ENCODE measurements at places on chromosomes 13 and 19.

GRCh38 chr13:21405309-21405708 is 53.8 kb downstream of the ZDHHC20 start:
- ATAC-seq, result no peak

DNA sequence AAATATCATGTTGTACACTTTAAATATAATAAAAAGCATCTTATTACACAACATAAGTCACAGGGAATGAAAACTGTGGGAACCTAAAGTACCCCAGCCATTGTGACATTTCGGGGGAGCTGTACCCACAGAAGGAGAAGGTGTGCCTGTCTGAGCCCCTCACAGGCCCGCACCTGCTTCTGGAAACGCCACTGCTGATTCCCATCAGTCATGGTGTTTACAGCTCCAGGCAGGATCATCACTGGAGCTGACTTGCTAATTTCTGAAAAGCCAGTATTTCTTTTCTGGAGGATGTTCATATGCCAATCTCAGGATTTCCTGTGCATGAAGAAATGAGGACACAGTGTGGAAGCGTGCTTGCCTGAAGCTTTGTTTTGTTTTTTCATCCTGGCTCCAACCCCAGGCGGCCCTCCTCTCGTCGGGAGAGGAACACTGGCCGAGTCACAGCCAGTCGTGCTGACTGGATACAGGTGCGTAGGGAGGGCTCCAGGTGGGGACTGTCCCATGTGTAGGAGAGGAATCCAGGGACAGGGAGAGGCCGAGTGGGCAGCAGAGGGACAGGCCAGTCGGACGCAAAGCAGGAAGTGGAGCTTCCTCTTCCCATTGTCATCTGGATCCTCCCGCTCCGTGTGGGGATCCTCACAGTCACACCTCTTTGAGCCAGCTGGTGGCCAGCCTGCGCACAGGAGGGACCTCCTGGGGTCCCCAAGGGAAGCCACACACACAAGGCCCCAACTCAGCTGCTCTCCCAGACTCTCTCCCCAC is 4.2 kb upstream of the ATP12A start:
- ATAC-seq, result no peak

DNA sequence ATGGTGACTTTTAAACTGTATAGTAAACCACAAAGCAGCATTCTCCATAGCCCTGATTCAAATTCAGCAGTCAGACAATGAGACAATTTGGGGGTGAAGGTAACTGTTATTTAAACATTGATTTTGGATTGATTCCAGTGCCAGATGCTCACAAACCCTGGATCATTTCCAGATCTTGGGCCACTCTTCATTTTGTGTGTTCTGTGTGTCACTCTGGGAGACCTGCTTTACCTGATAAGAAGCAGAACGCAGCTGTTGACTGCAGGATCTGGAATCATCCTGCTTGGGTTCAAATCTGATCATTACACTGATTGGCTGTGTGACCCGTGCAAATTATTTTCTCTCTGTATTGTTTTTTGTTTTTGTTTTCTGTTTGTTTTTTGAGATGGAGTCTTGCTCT is 4.0 kb upstream of the PCDH8 start:
- ATAC-seq, result no peak

- ATAC-seq, result peak; percentile 97
These were observed 11.2 kb downstream of the PPP6R1 start for GRCh38 chr19:55247621-55248099.

DNA sequence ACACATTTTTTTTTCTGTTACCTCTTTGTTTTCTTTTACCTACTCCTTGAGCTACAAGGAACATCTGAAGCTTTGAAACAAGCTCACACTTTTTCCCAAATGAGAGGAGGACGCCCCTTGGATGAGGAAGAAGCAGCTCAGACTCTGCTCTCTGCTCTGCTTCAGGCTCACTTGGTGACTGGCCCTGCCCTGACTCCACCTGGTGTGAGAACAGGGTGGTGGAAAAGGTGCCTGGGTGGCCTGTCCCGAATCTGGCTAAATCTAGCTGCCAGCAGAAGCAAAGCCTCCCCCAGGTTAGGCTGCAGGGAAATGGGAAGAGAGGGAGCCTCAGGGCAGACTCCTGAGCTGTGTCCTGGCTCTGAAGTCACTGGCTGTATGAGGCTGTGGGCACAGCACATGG is 68.0 kb upstream of the CEACAM8 start:
- no peak for ATAC-seq

GRCh38 chr13:33634546-33634982 is 183.4 kb upstream of the RFC3 start:
- ATAC-seq, result no peak

- no peak for ATAC-seq
These were observed 178.8 kb downstream of the KCTD12 start for GRCh38 chr13:76707360-76707759.

DNA sequence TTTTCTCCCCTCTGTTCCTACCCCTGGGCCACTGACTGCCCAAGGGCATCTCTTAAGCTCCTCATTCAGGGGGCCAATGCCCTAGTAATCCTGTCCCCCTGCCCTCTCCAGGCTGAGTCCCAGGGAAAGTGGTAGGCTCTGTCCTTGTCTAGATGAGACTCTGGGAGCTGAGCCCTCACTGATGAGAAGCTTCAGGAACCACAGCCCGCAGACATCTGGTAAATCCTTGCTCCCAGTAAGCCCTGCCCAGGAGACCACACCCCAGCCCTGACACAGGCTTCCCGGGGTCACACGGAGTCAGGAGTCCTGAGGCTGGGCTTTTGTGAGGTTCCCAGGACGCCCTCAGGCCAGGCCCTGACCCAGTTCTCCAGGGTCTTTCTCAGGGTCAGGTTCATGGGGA is 1.9 kb downstream of the CEACAM4 start:
- ATAC-seq, result peak; percentile 87

- ATAC-seq, result no peak
These were observed 140 bp downstream of the PLEKHJ1 start for GRCh38 chr19:2236064-2236313.

DNA sequence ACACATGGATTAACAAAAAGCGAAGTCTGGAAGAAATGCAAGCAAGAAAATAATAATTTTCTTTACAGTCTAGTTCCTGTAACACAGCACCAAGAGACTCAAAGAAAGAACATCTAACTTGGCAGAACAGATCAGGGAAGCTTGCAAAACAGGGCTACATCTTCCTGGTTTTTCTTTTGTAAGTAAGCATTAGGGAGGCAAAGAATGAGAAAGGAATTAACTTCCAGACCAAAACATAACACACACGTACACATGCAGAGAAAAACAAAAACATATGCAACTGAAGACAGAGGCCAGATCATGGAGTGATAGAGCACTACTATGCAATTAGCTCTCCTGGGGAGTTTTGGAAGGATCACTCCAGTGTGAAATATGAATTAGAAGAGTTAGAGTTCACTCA is 120.5 kb downstream of the DIAPH3 start:
- no peak for ATAC-seq

DNA sequence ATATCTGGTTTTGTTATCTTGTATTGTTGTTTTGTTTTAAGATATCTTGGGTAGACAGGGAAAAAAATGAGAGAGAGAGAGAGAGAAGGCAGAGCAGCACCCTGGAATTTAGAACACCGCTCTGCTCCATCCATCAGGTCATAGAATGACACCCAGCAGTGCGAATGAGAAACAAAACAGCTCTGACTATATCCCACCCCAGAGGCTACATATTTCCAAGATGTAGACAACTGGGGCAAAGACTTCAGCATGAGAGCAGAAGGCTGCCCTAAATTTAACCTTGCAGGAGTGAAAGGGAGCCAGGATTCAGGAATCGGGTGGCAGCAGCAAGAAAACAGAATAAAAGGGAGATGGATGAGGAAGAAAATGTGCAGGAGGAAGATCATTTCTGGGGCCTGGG is 46.5 kb downstream of the TNFSF13B start:
- no peak for ATAC-seq

DNA sequence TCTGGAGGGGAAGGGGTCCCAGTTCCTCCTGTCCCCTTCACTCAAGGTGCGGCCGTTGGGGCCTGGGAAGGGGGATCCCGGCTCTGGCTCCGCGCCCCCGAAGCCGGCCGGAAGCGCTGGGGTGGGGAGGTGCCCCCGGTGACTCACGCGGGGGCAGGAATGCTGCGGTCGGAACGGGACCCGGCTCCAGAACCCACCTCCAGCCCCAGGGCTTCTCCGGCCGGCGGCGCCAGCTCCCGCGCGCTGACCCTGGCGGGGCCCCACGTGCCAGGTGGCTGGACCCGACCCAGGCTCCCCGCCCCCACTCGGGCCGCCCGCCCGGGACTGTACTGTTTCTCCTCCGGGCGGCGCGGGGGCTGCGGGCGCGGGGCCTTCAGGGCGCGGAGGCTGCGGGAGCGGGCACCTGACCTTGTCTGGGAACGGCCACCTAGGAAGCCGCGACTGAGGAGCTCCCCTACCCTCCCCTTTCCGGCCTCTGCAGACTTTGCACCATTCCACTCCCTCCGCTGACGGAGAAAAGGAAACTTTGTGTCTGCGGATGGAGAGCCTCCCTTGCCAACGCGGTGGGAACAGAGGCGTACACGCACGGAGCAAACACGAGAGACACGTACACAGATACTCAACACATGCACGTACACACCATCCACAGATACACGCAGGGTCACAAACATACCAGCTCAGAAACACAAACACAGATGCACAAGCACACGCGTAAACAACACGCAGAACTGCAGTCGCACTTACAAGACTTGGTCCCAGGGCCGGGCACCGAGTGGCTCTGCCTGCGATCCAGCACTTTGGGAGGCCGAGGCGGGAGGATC is 7.2 kb downstream of the AXL start:
- peak; percentile 87 for ATAC-seq

DNA sequence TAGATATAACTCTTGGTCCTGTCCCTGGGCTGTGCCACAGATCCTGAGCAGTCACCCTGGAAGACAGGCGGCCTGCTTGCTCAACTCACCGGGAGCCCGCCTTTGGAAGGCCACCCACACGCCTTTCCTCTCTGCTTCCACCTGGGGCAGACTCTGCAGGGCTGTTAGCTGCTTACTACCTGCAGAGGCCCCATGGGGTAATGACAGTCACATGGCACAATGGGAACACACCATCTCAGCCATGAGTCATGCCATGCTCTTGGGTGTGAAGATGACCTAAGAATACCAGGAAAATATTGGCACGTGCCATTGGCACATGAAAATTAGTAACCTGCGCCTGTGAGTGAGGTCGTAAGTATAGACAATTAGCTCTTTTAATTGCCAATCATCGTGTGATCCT is 108.6 kb downstream of the COL4A2 start:
- no peak for ATAC-seq

GRCh38 chr19:1853295-1854038 is 5.2 kb upstream of the REXO1 start:
- peak; percentile 21 for ATAC-seq

GRCh38 chr19:7442423-7442822 is 46.4 kb downstream of the PEX11G start:
- no peak for ATAC-seq

- ATAC-seq, result peak; percentile 54
These were observed 811 bp downstream of the ARMC6 start for GRCh38 chr19:19034204-19034624.

GRCh38 chr19:42471554-42472249 is 29.0 kb upstream of the CXCL17 start:
- no peak for ATAC-seq

- ATAC-seq, result no peak
These were observed 24.5 kb upstream of the LPAR6 start for GRCh38 chr13:48437371-48437770.

DNA sequence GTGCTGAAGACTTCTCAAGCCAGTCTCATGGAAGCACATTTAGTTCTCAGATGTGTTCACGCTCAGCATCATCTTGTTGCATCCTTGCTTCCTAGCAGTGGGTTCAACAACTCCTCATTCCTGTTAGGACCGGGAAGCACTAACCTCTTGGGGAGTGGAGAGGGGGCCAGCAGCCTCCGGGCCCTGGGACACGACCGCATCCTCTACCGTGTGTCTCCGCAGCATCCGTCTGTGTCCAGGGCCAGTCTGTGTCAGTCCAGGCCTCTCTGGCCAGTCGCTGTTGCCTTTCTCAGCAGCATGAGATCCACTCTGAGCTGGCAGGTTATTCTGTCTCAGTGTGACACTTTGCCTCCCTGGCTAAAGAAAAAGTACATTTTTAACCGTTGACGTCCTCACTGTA is 17.0 kb downstream of the PDCD5 start:
- no peak for ATAC-seq

DNA sequence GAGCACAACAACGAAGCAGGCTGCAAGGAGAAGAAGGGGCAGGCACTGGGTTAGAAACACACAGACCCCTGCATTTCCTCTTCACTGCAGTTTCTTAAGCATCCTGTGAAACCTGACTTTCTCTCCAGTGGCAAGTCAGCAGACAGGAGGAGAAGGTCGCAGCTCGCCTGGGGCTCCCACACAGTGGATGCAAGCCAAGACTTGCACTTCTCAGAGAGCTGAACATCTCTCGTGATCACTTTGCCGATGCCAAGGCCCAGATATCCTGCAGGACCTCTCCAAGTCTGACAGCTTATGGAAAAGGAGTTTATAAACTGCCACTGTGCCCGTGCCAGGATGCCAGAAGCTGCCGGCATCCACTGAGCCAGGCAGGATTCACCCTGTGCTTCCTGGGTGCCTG is 18.4 kb downstream of the TMEM272 start:
- ATAC-seq, result no peak

GRCh38 chr19:35330475-35330874 is 1.5 kb downstream of the CD22 start:
- no peak for ATAC-seq

DNA sequence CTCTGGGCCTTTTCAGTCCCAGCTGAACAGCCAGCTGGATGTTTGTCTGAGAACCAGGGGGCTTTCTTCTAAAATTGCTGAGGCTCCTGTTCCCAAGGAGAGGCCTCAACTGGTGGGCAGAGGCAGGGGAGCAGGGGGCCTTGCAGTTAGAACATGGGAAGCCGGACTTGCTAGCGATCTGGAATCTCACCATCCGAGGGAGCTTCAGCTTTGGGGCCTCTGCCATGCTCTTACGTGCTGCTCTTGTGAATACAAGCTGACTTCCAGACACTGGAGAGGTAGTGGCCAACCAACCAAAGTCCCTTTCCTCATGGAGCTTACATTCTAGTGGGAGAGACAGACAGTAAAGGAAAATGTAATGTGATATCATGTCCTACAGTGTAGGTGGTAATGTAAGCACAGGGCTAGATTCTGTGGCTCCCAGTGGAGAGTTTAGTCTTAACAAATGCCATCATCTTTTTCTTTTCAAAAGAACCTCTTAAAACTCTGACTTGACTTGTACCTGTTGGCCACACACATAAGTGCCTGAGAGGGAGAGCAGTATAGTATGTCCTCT is 22.2 kb downstream of the SHISA2 start:
- no peak for ATAC-seq

GRCh38 chr13:41186481-41186880 is 7.9 kb downstream of the KBTBD7 start:
- no peak for ATAC-seq

GRCh38 chr13:30880856-30881155 is 25.3 kb upstream of the MEDAG start:
- peak; percentile 95 for ATAC-seq

GRCh38 chr13:113814435-113814821 is 49.4 kb downstream of the GAS6 start:
- no peak for ATAC-seq

- ATAC-seq, result no peak
These were observed 28.4 kb upstream of the SOHLH2 start for GRCh38 chr13:36242761-36243160.

- ATAC-seq, result peak; percentile 84
These were observed 34.6 kb upstream of the SLC10A2 start for GRCh38 chr13:103100830-103101229.
